Pancreas (tissue), 10 donors: ENCODE measurements at places on chromosomes 7 and 10. TPM values are rescaled to one million over a fixed set of nuclear protein-coding genes. Genes with fewer than 3 reads are reported as not detected.
A peak's percentile ranks its signal among the peaks of the same experiment; 100 is the strongest.

GRCh38 chr7:83918142-83918541, 269.2 kb upstream of the SEMA3E start:
- H3K27ac ChIP-seq, result no peak overlapping the region
- no peak for DNase-seq
- no peak overlapping the region for H3K4me3 ChIP-seq
- H3K27me3 ChIP-seq, result no peaks in the 10 kb centered on the region
- H3K4me1 ChIP-seq, result no peaks in the 10 kb centered on the region

- no peak for DNase-seq
- H3K4me1 ChIP-seq, result no peaks in the 10 kb centered on the region
- no peaks in the 10 kb centered on the region for H3K36me3 ChIP-seq
- no peak overlapping the region for H3K27ac ChIP-seq
- H3K27me3 ChIP-seq, result no peaks in the 10 kb centered on the region
- no peak overlapping the region for H3K4me3 ChIP-seq
These were observed 241.8 kb downstream of the TEX36 start for GRCh38 chr10:125441151-125441550.

DNA sequence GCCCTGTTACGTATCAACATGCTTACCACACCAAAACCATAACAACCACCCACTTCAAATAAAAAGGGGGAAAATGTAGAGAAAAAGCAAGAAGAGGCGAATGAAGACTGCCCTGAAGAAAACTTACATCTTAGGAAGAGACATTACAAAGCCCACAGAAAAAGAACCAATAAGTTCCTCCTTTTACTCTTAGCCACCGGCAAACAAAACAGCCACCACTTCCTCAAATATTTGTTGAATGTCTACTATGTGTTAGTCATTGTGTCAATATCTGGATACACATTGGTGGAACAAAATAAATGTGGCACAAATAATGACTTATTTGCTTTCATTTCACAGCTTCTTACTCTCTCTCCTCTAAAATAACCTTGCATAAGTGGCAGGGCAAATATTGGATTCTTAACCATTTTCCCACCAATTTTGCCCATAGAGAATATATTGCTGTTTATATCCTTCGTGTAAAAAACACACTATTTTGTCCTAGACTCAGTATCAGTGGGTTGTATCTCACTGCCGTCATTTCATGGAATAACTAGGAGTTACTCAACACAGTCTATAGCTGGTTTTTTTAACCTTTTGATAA, 106.8 kb downstream of the ANK3 start:
- DNase-seq, result no peak
- H3K4me3 ChIP-seq, result no peak overlapping the region
- peak overlapping the region; percentile 69 for H3K27ac ChIP-seq
- peaks cover 6% of the 10 kb centered on the region for H3K4me1 ChIP-seq

DNA sequence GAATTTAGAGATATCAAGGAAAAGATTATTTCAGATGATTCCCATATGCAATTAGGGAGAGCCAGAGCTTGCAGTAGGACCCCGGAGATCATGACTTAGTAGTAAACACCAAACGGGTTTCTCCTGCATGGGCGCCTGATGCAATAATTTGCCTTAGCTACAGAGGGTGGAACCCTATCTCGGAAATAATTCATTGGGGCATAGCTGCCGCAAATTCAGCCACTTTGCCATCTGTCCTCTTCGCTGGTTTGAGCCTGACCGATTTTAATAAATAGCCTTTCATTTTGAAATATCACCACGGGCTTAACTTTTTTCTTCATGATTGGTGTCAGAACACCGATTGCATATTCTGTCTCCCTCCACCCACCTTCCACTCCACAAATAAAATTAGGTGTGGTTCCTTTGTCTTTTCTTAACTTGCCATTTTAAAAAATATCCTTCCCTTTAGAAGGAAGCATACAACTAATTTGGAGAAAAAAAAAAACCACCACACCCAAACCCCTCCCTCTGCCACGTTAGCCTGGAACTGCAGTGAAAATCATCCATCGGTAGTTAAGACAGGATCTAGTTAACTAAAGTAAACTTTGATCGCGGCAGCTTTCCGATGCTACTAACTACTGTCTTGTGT, 1.4 kb downstream of the GARS1 start:
- H3K4me3 ChIP-seq, result peak overlapping the region; percentile 79
- H3K4me1 ChIP-seq, result peaks cover 18% of the 10 kb centered on the region
- DNase-seq, result peak; percentile 42
- H3K36me3 ChIP-seq, result no peaks in the 10 kb centered on the region
- H3K27me3 ChIP-seq, result no peaks in the 10 kb centered on the region

GRCh38 chr7:50397971-50398324, 52.2 kb downstream of the FIGNL1 start:
- no peaks in the 10 kb centered on the region for H3K36me3 ChIP-seq
- H3K4me1 ChIP-seq, result no peaks in the 10 kb centered on the region
- DNase-seq, result no peak

GRCh38 chr7:10596827-10597226, 376.8 kb upstream of the PHF14 start:
- no peaks in the 10 kb centered on the region for H3K27me3 ChIP-seq
- peaks cover 14% of the 10 kb centered on the region for H3K4me1 ChIP-seq
- no peaks in the 10 kb centered on the region for H3K36me3 ChIP-seq
- no peak for DNase-seq

DNA sequence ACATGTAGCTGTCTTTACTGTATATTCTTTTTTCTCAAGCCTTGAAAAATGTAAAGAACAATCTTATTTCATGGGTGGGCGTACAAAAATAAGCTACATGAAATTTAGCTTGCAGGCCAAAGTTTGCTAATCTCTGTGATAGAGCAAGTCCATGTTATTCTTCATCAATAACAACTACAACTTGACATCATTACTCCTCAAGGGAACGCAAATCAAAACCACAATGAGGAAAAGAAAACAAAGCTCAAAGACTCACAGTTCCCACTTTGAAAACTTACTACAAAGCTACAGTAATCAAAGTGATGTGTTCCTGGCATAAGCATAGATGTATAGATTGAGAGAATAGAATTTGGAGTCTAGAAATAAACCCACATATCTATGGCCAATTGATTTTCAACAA, 62.5 kb downstream of the GNA12 start:
- H3K4me1 ChIP-seq, result no peaks in the 10 kb centered on the region
- no peak overlapping the region for H3K4me3 ChIP-seq
- H3K36me3 ChIP-seq, result no peaks in the 10 kb centered on the region
- no peaks in the 10 kb centered on the region for H3K27me3 ChIP-seq

DNA sequence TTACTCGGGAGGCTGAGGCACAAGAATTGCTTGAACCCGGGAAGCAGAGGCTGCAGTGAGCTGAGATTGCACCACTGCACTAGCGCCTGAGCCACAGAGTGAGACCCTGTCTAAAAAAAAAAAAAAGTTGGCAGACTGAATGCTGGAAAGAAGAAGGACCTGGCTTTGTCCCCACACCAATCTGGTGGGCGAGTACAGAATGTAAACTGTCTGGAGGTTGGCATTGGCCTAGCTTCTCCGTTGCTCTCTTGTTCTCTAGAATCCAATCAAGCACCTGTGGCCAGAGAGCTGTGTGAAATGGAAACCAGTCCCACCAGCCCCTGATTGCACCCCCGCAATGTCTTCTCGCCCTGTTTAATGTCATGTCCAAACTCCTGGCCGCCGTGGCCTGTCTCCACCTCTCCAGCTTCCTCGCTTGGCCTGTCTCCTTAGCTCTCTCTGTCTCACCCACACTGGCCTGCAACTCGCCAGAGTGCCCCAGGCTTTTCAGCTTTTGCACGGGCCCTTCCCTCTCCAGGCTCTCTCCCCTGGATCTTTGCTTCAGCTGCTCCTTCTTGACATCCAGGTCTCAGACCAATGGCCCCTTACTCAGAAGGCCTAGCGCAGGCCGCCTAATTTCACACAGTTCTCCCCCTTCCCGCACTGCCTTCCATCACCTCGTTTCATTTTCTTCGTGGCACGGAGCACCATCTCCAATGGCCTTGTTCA, 670 bp upstream of the AGK start:
- peak overlapping the region; percentile 100 for H3K4me3 ChIP-seq
- H3K36me3 ChIP-seq, result no peaks in the 10 kb centered on the region

- H3K4me1 ChIP-seq, result no peaks in the 10 kb centered on the region
- H3K36me3 ChIP-seq, result no peaks in the 10 kb centered on the region
- DNase-seq, result no peak
These were observed 2.3 kb upstream of the PCGF6 start for GRCh38 chr10:103353281-103353680.

DNA sequence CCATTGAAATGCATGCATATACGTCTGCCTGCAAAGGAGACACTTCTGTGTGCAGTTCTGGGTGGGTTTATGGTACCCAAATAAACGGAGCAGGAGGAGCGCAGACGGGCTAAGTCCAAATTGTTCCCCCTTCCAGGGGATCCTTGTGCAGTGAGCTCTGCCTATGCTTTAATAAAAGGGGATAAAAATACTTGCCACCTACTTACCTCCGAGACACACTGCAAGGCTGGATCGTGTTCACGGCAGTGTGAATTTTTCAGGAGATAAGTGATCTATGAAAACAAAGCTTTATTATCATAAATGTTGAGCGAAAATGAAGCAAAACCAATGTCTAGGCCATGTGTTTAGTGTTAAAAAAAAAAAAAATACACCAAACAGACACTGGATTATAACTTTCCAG, 308.8 kb upstream of the AOAH start:
- no peaks in the 10 kb centered on the region for H3K36me3 ChIP-seq
- no peak overlapping the region for H3K4me3 ChIP-seq
- H3K27me3 ChIP-seq, result no peaks in the 10 kb centered on the region
- H3K4me1 ChIP-seq, result peaks cover 18% of the 10 kb centered on the region
- no peak overlapping the region for H3K27ac ChIP-seq

GRCh38 chr10:95401704-95402469, 111.1 kb upstream of the PDLIM1 start:
- H3K27me3 ChIP-seq, result no peaks in the 10 kb centered on the region
- H3K4me1 ChIP-seq, result peaks cover 6% of the 10 kb centered on the region
- no peak overlapping the region for H3K4me3 ChIP-seq
- H3K36me3 ChIP-seq, result peaks cover 11% of the 10 kb centered on the region
- H3K27ac ChIP-seq, result no peak overlapping the region

GRCh38 chr10:11440250-11441150, 170.9 kb downstream of the USP6NL start:
- no peaks in the 10 kb centered on the region for H3K27me3 ChIP-seq
- no peak overlapping the region for H3K4me3 ChIP-seq
- no peak overlapping the region for H3K27ac ChIP-seq
- no peak for DNase-seq
- H3K36me3 ChIP-seq, result no peaks in the 10 kb centered on the region
- H3K4me1 ChIP-seq, result no peaks in the 10 kb centered on the region

GRCh38 chr10:86793696-86794095, 37.3 kb downstream of the BMPR1A start:
- H3K4me3 ChIP-seq, result no peak overlapping the region
- H3K4me1 ChIP-seq, result peaks cover 12% of the 10 kb centered on the region
- H3K36me3 ChIP-seq, result no peaks in the 10 kb centered on the region
- DNase-seq, result no peak
- H3K27me3 ChIP-seq, result no peaks in the 10 kb centered on the region

The TUBB8 gene
- not detected for total RNA-seq

The NPM3 gene
- total RNA-seq, result 22.3 TPM

The LIPM gene
- total RNA-seq, result not detected

The AFAP1L2 gene
- total RNA-seq, result 19.9 TPM

The SVIL gene
- total RNA-seq, result 21.0 TPM

The UPK3BL2 gene
- total RNA-seq, result 7.8 TPM
